ENCODE measurements at places on chromosomes 6 and 20.

DNA sequence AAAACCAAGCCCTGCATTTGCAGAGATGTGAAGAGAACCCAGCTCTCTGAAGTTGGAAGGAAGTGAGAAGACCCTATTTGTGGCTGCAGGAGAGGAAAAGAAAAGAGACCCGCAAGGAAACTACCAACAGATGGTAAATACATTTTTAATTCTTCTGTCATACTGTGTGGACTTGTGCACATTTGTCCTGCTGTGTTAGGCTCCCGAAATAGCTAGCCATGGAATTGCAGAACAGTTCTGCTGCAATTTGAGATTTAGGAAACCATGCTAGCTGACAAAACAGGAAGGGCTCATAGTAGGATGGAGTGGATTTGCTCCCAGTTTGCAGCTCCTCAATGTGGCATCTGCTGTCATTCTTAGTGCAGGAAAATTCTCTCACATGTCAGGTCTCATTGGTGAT lies 12.1 kb upstream of the ATXN1 start:
- DNase-seq = no peak

DNA sequence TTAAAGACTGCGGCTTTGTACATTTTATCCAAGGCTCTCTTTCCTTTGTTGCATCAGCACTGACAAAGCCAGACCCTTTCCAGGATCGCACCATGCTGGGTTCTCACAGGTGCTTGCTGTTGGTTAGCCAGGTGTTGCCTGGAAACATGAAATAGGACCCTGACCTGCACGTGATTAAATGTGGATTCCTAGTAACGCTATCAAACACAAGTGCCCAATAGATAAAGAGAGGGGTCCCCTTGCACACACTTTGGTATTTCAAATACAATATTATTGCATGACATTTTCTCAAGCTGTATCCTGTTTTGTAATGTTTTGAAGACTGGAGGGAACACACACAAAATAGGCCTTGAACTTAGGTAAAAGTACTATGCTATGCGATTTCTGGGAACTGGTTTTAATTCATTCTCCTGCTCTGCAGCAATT lies 73.3 kb downstream of the AKAP12 start:
- no peak for DNase-seq

GRCh38 chr6:2656460-2657079 lies 94.2 kb downstream of the MYLK4 start:
- no peak for DNase-seq

DNA sequence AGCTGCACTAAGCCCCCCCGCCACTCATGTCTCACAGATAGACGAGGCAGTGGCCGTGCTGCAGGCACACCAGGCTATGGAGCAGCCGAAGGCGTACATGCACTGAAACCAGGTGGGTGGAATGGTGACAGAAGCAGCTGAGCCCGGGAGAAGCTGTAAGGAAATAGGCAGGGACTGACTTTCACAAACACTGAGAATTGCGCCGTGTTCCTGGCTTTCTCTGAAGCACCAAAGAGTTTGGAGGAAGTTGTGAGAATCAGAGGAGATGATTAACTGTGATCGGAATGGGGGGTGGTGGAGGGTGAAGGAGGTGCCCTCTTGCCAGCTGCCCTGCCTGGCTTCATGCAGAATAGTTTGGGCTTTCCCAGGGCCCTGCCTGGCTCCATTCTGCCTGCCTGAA lies 21.6 kb downstream of the TOMM34 start:
- no peak for DNase-seq

- DNase-seq = no peak
Observed at GRCh38 chr6:83381949-83382348, 48.9 kb downstream of the ME1 start.

GRCh38 chr6:149978610-149979009 lies 14.9 kb downstream of the ULBP1 start:
- no peak for DNase-seq

GRCh38 chr6:99575544-99576227 lies 7.2 kb upstream of the CCNC start:
- DNase-seq = no peak

GRCh38 chr20:2089447-2089846 lies 12.2 kb upstream of the STK35 start:
- DNase-seq = no peak

DNA sequence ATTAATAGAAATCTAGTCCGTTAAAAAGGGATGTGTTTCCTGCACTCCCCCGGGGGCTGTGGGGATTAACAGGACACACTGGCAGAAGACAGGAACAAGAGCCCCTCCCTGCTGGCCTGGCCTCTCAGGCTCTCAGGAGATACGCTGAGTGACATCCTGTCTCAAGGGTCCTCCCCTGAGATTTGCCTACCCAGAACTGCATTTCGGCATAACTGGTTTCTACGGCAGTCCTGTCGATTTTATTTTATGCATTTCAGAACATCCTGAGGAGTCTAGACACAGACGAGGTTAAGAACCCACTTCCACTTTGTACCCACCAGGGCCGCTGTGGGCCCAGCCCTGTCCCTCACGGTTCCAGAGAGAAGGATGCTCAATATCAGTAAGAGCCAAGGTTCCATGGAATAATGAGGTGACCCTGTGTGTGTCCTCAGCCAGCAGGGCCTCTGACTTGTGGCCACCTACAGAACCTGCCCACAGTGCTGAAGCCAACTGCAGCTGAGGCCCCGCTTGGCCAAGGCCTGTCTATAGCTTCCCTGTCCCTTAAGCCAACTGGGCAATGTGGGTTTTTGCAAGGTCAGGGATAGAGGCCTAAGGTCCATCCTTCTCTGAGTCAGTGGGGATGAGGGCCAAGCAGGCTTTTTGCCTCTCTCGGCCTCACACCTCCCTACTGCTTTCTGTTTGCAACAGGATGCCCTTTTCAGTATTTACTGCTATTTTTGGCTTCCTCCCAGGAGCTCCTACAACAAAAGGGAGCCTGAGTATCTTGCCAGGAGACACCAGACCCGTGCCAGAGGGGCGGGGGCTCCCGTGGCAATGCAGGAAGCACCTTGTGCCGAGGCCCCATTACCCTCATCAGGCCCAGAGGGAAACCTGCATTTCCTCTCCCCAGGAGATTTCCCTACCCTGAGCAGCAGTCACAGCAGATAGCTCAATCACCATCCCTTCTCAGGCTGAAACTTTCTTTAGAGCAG lies 14.7 kb downstream of the UQCC2 start:
- peak; percentile 71 for DNase-seq

DNA sequence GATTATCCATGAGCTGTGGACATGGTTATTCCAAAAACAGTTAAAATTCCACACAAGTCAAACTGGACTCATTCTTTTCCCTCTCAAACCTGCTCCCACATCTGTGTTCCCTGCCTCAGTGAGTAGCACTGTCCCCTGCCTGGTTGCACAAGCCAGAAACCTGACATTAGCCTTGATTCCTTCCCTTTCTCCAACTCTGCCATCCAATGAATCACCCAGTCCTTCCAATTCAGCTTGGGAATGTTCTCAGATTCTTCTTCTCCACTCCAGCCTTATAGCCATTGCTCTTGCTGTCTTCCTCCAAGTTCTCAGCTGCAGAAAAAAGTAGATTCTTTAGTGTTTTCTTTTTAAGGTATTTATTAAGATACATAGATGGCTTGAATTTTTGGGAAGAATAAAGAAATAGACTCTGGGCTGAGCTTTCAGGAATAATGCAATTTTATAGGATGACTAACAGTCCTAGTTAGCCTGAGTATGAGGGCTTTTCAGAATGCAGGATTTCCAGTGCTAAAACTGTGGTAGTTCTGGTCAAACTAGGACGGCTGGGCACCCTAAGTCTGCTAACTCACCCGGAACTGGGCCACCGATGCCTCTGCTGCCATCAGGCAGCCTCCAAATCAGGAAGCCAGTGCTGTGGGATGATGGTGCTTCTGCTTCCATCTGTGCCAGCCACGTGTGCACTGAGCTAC lies 18.2 kb upstream of the SASH1 start:
- peak; percentile 60 for DNase-seq

GRCh38 chr6:45626087-45626891 lies 248.6 kb upstream of the SUPT3H start:
- DNase-seq = no peak

GRCh38 chr20:62614961-62615680 lies 27.2 kb upstream of the SLCO4A1 start:
- no peak for DNase-seq

GRCh38 chr20:33561692-33562601 lies 72.1 kb downstream of the CBFA2T2 start:
- DNase-seq = peak; percentile 39
